NCI-H748 treated with DMSO at 0.1 percent for 48 hours (cell line): ENCODE measurements at places on chromosomes 6 and 20.

- DNase-seq = no peak
Measured at GRCh38 chr6:138545621-138545980, 46.3 kb upstream of the NHSL1 start.

- DNase-seq = no peak
Measured at GRCh38 chr6:131911951-131912350, 39.2 kb downstream of the CCN2 start.

DNA sequence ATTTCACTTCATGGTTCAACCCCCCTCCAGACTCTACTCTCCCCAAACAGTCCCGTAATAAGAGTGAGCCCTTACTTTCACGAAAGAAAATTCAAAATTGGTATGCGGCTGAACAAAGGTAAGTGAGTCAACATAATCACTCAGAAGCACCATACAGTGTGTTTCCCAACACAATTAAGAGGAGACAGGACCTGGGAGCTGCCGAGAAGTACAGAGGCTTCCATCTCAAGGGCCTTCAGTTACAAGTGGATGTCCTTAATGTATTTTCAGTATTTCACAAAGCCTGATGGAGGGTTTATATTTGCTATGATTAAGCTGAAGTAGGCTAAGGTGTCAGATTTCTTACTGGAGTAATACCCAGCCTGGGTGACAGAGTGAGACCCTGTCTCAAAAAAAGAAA is 51.1 kb downstream of the MYO6 start:
- DNase-seq = no peak

- no peak for DNase-seq
Measured at GRCh38 chr6:12269110-12269509, 21.1 kb upstream of the EDN1 start.

DNA sequence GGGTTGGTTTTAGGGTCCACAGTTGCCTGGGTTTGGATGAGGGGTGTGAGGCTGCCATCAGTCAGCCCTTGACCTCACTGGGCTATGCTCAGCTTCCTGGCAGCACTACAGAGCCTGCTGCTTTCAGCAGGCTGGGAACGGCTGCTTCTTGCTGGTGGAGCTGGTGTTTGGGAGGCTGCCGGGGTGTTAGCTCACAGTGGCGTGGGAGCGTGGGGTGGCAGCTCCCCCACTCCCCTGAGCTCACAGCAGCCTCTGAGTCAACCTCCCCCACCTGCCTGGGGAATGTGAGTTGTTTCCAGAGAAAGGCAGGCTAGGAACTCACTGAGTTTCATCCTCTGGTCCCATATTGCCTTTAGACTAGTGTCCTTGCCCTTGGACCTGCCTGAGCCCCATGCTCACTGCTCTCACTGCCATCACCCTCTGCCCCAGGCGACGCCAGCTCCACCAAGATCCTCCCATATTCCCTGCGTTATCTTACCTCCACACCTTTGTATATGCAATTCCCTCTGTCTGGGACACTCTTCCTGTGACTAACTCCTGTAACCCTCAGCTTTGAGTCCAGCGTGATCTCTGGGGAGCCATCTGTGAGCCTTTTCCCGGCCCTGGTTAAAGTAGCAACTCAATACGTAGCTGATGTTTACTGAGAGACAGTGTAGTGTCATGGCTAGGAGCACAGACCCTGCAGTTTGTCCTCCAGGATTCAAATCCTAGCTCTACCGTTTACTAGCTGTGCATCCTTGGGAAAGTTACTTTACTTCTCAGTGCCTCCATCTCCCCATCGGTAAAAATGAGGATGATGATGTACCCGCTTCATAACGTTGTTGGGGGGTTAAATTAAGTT is 34.8 kb downstream of the PPP1R16B start:
- DNase-seq = no peak

- no peak for DNase-seq
Measured at GRCh38 chr6:7129360-7129759, 21.6 kb downstream of the RREB1 start.

GRCh38 chr6:11263291-11263775 is 30.9 kb upstream of the NEDD9 start:
- no peak for DNase-seq

DNA sequence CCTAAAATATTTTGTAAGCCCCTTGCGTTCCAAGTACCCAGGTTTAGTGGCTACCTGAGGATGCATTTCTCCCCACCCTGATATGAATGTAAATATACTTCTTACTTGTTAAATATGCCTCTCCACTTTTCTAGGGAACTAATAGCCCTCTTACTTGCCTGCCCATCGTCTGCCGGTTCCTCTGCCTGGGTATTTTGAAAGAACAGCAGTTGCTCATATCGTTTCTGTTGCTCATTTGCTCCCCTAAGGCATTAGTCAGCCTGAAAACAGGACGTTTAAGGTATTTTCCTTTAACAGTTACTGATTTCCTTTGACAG is 141.3 kb upstream of the CARMIL1 start:
- DNase-seq = no peak

- no peak for DNase-seq
Measured at GRCh38 chr6:150196942-150197745, 54.3 kb downstream of the PPP1R14C start.

DNA sequence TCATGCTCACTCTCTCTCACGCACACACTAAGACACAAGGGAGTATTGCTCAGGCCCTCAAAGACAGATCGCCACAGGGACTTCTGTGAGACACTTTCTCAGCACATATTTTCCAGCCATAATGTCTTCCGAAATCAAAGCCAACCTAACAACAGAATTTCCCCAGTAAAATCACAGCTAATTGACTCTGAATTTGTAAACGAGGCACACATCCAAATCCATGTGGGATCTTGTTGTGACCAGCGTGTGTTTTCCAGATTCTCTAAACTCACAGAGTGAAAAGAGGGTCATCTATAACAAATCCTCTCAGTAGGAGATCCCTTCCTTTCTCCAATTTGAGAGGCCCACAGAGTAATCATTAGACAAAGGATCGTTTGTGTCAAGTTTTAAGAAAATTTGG is 280.4 kb downstream of the PACRG start:
- DNase-seq = no peak

DNA sequence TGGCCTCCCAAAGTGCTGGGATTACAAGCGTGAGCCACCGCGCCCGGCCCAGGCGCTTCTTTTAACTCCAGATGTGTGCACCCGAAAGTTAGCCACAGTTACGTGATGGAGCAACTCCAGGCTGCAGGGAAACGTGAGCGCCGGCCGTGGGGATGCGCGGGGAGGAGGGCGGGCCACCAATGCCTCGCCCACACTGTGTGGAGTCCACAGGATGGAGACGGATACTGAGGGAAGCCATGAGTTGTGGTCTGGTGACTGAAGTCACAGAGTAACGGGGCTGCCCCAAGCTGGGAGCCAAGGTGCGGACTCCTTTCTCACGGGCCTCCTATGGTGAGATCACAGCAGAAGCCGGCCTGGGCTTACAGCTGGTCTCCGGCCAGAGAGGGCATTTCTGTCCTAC is 23.2 kb downstream of the YTHDF1 start:
- DNase-seq = no peak

DNA sequence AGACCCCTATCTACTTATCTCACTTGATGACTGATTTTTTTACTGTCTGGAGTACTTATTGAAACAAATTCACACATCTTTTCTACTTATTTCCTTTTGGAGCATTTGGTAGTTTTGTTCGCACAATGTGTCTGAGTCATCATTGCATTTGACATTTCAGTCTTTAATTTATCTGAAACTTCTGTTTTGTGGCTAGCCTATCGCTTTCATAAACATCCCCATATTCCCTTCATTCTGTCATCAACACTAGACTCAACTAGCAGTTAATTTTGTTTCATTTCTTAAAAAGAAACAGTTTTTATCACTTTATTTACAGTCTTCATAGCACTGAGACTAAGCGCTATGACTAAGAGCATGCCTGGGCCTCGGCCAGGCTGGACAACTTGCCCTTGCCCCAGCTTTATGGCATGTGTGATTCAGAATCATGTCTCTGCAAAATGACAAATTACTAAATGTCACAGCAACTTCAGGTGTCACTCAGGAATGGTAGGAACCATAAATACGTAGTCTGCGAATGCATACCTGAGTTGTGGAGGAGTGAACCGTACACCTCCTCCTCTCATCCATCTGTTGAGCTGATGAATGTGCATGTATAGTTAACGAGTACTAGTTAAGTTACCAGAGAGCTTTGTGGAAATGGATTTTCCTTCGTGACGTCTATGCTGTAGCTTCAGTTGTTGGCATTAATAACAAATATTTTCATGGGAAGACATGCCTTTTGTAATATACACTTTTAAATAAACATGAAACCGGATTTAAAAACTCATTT is 16.2 kb downstream of the L3MBTL3 start:
- no peak for DNase-seq

GRCh38 chr6:160992061-160992979 is 751 bp downstream of the MAP3K4 start:
- peak; percentile 69 for DNase-seq

- no peak for DNase-seq
Measured at GRCh38 chr6:158999154-158999665, 792 bp downstream of the RSPH3 start.

DNA sequence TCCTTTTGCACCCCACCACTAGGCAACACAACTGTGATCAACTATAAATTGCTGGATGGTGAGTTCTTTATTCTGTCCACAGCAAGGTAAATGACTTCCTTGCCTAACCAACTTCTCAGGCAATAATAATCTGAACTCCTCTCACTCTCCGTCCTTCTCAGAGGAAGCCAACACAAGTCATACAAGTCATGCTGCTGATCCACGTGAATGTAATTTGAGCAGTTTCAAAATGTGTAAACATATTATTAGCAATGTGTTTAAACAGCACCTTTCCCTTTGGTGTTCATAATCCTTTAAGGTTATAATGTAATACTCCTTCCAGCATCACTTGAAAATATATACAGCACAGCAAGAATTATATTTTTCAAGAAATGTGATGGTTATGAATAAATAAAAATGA is 127.9 kb downstream of the QRSL1 start:
- DNase-seq = peak; percentile 51

DNA sequence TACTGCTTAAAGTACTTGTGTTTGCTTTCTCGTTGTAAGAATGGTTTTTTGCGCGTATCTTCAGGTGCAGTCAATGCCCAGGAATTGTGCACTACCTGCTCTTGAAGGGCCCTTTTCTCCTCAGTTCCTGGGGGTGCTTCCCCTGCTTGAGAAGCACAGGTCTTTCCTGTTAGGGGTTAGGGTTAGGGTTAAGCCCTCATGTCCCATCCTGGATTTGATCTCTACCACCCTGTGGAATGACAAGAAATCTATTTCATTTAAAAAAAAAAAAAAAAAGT is 39.6 kb upstream of the TBXT start:
- no peak for DNase-seq

DNA sequence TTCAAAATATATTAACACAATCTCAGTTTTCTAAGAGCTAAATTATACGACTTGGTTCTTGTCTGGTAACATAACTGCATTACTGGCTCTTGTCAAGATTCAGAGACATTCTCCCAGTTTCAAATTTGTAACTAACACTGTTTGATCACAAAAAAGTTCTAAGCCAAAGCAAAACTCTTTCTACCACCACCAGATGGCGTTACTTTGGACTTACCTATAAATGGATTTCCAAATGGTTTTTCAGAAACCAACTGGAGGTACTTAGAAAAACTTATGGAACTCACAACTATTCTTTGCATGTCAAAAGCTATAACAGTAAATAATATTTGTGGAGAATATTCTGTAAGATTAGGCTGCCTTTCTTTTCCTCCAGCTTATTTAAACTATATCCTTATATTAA is 34.2 kb upstream of the GFRAL start:
- DNase-seq = no peak

GRCh38 chr6:12844284-12845223 is 128.0 kb downstream of the PHACTR1 start:
- peak; percentile 2 for DNase-seq

GRCh38 chr6:128028183-128028582 is 127.3 kb upstream of the THEMIS start:
- no peak for DNase-seq

GRCh38 chr6:144104488-144104887 is 9.1 kb upstream of the SF3B5 start:
- DNase-seq = no peak

- no peak for DNase-seq
Measured at GRCh38 chr20:18323705-18324104, 35.4 kb downstream of the ZNF133 start.

DNA sequence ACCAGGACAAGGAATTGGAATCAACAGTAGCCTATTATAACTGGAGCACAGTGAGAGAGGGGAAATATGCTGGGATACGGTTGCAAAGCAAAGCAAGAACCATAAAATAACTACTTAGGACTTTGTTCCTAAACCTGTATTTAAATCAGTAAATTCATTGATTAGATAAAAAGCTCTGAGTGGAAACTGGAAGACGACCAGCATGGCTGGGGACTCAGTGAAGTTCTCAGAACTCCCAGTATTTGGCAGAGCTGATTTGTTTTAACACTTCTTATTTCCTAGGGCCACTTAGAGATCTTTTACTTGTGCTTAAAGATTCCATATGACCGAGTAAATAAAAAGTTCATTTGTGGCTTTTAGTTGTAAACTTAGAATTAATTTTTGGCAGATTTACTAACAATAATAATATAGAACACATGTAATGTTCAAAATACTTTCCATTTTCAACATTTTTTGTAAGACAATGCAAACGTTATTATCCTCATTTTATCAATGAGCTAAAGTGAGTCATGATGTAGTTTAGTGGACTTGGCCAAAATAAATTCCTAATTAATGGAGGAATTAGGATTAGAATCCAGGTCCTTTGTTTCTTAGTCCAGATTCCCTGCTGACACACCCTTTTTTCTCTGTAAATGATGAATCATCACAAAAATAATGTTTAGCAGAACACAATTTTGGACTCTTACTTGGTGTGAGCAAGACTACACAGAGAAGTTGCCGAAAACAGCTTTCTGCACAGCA is 392.9 kb downstream of the GJA1 start:
- no peak for DNase-seq

DNA sequence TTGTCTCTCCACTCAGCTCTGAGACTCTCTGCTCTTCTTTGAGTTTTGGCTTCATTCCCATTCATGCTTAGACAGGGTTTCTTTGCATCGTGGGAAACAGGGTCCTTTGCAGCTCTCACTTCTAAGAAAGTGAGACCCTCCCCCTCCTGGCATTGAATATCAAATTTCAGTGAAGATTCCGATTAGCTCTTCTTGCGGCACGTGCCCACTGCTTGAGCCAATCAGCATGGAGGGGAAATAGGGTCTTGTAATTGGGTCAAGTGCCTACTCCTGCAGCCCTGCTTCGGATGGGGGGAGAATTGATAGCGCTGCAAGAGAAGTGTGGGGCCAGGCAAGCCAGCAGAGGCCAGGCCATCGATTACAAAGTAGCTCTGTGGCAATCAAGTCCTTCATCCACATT is 69.6 kb downstream of the TFAP2C start:
- DNase-seq = no peak

DNA sequence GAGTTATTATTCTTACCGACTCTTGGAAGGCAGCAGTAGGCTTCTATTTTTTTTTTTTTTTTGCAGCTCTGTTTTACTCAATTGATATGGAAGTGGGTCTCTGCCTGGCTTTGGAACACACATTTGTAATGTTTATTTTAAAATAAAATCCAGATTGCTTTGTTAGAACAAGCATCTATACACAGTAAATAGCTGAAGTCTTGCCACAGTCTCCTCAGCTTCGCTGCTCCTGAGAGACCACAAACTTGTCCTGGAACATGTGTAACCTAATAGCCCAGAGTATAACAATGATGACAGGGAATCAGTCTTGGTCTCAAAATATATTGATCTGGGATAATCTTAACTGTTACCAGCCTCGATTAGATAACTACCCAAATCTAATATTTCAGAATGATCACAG is 299.8 kb upstream of the NOX3 start:
- DNase-seq = no peak
